Suppressor macrophage treated with lipopolysaccharide for 4 hours (primary cell): ENCODE measurements at places on chromosomes 5 and 9.

GRCh38 chr5:150227606-150228273 lies 37.9 kb downstream of the SLC6A7 start:
- DNase-seq: peak; percentile 80

- DNase-seq: peak; percentile 25
Observed at GRCh38 chr5:102483736-102484135, 15.1 kb downstream of the SLCO6A1 start.

DNA sequence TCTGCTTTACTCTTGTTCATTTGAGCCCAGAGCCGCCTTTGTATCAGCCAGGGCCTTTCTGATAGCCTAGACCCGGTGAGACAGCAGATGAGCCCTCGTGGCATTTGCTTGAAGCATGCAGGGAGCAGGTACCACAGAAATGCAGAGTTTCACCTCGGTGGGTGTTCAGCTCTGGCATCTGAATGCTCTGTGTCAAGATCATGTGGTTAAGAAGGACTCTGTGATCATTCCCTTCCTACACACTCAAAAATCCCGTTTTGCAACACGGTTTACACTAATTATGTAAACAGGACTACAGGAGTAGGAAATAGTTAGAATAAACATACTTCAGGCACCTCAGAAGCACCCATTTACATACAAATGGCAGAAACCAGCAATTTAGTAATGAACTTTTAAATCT lies 67.2 kb downstream of the MVB12B start:
- DNase-seq: peak; percentile 72

- DNase-seq: peak; percentile 80
Observed at GRCh38 chr9:128684325-128685199, 4.5 kb upstream of the SET start.

DNA sequence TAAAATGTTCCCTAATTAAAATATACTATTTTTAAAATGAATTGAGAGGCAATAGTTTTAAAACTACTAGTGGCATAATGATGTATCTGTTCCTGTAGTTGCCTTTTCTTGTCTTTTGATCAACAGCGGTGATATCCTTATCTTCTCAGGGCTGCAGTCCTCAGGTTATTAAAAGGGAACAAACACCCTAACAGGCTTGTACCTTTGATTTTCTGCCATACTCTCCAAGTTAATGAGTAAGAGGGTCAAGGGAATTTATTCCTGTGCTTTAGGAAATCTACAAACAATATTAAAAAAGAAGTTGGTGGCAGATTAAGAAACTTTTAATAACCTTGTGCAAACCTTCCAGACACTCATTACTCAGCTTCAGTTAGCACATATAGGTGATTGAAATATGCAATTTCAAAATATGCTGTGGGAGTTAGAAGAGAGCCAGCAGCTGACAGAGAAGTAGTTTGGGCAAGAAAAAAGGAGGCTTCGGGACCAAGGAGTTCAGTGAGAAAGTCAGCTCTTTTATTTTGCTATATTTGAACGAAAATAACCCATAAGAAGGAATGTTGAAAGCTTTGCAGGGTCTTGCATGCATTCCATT lies 81.0 kb upstream of the TLE4 start:
- no peak for DNase-seq

DNA sequence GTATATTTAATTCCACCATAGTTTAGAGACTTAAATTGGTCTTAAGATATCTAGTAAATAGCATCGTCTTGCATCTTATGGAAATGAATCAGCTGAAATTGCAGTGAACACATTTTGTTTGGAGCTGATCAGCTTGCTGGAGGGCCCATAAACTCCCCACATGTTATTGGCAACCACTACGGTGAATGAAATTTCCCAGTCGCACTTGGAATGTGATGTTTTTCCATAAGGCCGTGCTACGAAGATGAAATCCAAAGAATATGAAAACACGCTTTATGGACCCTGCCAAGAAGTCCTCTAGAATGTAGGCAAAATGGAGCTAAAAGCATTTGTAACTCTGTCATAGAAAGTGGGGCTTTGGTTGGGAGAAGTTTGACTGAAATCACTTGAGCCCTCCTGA lies 572.1 kb downstream of the ACTL7B start:
- DNase-seq: no peak

- DNase-seq: no peak
Observed at GRCh38 chr5:124370601-124371000, 375.8 kb downstream of the ZNF608 start.

DNA sequence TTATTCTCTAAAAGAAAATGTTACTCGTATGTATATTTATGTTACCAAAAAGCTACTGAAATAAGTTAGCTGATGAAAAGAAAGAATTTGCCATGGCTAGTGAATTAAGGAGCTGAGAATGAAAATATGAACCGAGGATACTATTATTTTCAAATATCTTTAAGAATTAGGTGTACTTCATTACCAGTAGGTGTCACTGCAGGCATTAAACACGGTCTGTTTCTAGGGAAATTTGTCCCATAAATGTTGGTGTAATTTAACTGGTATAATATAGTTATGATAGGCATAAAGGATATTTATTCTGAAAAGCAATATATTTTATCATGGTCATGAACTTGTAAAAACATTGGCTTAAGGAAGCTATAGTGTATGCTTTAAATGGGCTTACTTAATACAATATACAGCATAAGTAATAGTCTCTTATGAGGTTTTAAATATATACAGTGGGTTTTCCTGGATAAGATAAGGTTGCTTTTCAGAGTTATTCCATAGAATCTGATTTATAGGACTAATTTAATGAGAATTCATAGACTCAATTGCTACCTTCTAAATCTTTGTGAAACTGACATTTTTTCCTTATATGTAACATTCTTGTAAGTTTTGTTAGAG lies 72.4 kb upstream of the MPDZ start:
- peak; percentile 24 for DNase-seq

DNA sequence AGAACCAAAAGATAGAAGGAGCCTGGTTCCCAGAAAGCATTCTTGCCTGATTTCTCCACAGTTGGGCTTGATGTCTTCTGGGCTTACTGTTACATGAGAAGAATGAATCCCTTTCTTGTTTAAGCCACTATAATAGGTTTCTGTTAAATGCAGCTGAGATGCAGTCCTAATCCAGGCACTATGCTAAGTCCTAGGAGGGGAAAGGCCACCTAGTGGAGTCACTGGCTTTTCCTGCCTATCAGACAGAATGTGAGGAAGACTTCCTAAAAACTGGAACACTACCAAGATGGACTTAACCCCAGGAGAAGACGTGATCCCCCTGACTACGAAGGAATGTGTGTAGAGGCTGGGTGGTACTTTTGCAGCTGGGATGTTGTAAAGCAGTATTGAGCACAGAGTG lies 34.3 kb upstream of the FSD1L start:
- peak; percentile 18 for DNase-seq

DNA sequence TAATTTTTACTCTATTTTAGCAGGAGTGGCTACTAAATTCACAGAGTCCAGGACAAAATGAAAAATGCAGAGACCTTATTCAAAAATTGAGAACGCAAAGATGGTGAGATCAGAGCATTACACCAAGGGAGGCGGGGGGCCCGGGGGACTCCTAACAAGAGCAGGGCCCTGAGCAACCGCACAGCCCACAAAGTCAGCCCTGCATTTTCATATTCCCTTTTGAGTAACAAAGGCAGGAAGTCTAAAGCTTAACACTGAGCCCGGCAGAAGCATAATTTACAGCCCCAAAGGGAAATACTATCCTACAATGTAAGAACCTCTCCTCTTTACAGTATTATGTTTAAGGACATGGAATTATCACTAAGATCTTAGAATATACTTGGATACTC lies 69.4 kb downstream of the TLE1 start:
- DNase-seq: no peak

- no peak for DNase-seq
Observed at GRCh38 chr5:159855476-159856191, 60.6 kb upstream of the ADRA1B start.

GRCh38 chr9:34993502-34994259 lies 4.1 kb downstream of the DNAJB5 start:
- peak; percentile 92 for DNase-seq

DNA sequence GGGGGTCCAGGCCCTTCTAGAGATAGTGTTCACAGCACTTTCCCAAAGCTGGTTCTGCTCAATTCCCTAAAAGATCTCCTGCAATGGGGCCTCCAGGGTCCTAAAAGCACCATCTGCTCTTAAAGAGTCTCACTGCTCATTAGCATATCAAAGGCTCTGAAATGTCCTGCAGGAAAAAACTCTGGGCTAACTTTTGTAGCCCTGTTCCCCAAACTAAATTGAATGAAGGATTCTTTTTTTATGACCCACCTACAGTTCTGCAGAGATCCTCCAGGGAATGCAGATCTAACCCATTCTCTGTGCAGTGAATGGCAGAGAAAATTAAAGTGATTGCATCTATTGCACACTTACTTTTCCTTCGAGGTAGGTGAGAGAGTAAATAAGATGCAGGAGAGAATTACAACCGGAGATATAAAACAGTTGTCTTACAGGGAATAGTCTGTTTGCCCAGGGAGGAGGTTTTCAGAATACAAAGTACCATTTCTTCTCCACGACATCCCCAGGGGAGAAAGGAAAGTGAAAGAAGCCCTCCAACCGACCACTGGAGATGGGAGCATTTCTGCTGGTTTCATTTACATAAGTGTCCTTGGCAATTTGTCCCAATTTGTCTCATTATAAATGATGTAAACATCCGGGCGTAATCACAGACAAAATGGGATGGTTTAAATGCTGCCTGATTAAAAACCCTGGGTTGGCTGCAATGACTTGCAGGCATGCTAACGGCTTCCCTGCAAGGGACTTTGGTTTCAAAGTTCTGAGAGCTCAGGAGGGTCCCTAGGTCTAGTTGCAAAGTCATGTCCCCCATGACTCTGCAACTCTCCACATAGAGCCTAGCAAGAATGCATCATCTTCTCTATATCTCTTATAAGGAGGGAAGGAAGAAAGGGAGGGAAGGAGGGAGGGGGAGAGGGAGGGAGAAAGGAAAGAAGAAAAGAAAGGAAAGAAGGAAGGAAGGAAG lies 114.0 kb downstream of the KCNIP1 start:
- DNase-seq: peak; percentile 55

DNA sequence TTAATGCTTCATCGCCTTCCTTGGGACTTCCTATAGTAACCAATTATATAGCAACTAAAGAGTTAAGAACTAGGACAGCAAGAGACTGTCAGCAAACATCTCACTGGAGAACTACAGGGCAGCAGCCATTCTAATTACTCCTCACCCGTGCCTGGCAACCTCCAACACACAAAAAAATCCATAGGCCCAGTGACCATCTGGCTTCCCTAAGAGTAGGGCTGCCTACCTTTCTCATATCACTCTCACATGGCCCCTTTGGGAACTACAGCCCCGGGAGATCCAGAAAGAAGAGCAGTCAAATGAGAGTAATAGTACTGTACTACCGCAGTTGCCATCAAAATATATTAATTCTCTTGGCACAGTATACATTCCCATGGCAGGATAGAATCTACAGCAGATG lies 5.7 kb downstream of the DCAF10 start:
- DNase-seq: no peak

GRCh38 chr9:91833878-91834255 lies 116.2 kb downstream of the ROR2 start:
- no peak for DNase-seq

- no peak for DNase-seq
Observed at GRCh38 chr9:115715666-115716065, 437.9 kb upstream of the PAPPA start.

DNA sequence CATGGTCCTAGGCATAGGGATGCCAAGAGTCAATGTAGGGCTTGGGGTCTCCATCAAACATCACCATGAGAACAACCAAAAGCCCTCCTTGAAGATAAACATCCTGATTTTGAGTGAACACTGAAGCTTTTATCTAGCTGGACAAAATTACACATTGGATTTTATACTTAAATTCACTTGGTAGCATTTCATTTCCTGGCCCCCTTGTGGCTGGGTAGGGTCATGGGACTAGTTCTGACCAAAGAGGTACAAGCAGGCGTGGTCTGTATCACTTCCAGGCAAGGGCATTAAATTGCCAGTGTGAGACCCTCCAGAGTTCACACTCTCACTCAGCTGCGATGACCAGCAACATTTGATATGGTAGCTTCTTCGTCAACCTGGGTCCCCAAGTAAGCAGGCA lies 320.3 kb downstream of the ACTL7B start:
- DNase-seq: peak; percentile 33

DNA sequence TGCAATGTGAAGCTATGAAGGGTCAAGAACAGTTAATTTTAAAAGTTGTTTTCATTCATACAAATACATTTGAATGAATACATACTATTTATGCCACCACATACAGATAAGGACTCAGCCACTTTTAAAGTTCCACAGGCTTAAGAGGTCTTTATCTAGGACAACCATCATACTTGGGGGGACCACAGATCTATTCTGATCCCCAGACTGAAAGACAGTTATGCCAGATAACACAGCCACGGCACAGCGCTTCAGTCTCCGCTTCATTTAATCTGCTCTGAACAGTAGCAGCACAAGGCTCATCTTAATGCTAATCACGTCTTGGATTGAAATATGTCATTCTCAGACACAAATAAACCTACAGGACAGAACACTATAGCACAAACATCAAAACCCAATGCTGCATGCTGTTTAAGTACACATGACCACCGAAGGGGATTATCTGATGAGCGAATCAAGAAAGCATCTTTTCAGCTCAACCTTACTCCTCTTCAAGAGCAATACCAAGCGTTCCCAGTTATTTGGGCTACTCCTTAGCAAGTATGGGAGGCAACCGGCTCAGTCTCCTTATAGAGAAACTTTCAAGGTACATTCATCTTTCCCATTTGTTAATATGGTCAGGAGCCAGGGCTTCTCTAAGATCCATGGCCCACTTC lies 33.3 kb downstream of the PUM3 start:
- DNase-seq: no peak

GRCh38 chr5:128083811-128084227 lies 253 bp downstream of the SLC12A2 start:
- DNase-seq: no peak

DNA sequence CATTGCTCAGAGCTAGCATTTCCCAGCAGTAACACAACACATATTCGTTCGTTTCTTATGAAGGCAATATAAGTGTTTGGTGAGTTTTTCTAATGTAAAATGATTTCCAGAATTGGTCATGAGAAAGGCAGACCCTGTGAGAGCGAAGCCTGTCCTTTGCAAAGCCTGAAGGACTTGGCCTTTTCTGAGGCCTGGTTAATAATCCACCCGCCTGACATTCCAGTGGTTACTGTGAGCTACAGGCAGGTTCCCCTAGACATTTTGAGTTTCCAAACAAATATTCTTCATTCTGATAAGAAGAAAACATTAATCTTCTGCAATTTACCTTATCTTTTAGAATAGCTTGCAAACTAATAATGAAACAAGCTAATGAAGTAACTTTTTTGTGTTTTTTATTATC lies 38.0 kb downstream of the ADAMTS16 start:
- no peak for DNase-seq

- no peak for DNase-seq
Observed at GRCh38 chr9:89312222-89312571, 1.2 kb downstream of the CKS2 start.
